ENCODE measurements at places on chromosomes 4 and X.

- DNase-seq: peak; percentile 47
Observed at GRCh38 chr4:56684320-56685050, 3.4 kb upstream of the HOPX start.

- no peak for DNase-seq
Observed at GRCh38 chrX:2266445-2267349, 234.1 kb downstream of the DHRSX start.

GRCh38 chr4:76898949-76899645, 1.2 kb upstream of the SOWAHB start:
- no peak for DNase-seq

DNA sequence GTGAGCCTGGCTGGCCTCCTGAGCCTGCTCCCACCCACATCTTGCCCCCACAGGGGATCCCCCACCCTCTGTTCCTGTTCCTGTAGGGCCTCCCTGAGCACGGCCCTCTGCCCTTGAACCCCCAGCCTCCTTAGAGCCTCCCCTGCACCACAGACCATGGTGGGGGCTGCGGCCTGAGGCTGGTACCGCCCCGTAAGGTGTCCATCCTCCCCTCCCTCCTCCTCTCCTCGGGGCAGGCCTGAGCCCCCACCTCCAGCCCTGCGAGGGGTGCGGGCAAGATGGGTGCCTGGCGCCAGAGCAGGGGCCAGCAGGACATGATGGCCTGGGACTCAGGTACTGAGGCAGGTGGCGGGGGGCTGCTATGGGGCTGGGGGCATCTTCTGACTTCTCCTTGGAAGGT, 28.4 kb upstream of the FGFR3 start:
- DNase-seq: no peak

GRCh38 chr4:40506492-40506891, 123.2 kb downstream of the RBM47 start:
- DNase-seq: no peak

GRCh38 chr4:69823481-69824186, 36.3 kb downstream of the SULT1E1 start:
- DNase-seq: no peak

- no peak for DNase-seq
Observed at GRCh38 chrX:124829930-124830329, 483.6 kb downstream of the SH2D1A start.

DNA sequence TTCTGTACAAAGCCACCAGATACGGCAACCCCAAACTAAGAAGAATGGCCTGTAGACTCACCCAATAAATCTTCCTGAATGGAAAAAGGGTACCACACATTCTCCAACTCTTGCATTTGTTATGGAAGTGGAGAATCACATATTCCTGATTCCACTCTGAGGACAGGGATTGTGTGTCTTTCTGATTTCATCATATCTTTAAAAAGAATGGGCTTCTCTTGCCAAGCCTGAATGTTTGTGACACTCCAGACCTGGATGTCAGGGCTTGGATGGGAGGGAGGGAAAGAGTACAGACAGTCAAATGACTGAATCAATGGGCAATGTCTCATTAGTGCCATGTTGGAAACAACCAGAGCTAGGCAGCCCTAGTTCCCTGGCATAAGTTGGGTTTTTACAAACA, 77.4 kb downstream of the PLAC1 start:
- no peak for DNase-seq

DNA sequence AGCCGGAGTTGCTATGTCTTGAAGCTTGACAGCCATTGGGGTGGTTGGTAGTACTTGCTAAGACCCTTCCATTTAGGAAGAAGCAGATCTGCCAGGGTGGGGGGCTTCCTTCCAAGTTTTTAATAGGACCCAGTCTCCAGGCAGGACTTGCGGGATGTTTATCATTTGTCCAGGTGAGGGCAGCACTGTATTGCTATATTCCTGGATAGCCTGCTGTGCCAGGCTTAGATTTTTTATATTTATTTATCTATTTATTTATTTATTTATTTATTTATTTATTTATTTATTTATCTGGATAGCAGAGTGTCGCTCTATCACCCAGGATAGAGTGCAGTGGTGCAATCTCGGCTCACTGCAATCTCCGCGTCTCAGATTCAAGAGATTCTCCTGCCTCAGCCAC, 87.4 kb upstream of the CT45A1 start:
- peak; percentile 19 for DNase-seq

GRCh38 chrX:147901461-147902126, 10.1 kb upstream of the FMR1 start:
- DNase-seq: no peak

DNA sequence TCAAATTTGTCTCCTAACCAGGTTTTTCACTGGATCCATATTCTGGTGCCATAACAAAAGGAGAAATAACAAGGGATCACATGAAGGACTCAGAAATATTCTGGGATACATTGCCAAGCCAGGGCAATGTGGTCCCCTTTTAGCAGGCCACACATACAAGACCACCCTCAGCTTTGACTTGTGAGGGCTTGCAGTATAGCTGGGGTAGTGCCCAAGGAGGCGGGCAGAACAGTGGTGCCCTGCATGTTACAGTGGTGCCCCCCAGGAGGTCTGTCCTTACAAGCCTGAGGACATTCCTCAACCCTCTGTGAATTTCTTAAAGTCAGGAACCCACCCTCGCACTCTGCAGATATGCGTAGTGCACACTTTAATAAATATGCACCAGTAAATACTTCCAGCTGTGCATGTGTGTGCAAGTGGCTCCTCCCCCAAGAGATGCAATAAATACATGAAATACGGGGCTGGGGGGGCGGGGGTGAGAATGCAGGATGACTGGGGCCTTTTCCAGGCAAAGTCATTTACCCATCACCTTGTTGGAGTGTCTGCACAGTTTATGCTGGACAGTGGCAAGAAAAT, 34.4 kb upstream of the TBL1X start:
- no peak for DNase-seq

DNA sequence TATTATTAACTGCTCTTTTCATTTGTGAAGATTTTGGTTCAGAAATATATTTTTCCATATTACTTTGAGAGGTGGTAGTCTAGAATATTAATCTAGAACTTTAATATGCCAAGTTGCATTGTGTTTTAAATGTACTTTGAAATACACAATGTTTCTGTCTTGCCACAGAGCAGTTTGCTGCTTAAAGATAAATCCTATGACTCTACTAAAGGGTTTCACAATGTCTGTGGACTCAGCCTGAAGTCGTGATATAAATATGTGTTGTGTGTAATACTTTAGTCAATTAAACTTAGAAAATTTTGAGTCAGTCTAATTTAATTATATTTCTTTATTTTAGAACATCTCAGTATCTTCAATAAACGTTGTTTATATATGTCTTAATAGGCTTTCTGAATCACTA, 1771.7 kb upstream of the PCDH7 start:
- DNase-seq: peak; percentile 0

- no peak for DNase-seq
Observed at GRCh38 chr4:2348786-2349185, 69.7 kb downstream of the ZFYVE28 start.

DNA sequence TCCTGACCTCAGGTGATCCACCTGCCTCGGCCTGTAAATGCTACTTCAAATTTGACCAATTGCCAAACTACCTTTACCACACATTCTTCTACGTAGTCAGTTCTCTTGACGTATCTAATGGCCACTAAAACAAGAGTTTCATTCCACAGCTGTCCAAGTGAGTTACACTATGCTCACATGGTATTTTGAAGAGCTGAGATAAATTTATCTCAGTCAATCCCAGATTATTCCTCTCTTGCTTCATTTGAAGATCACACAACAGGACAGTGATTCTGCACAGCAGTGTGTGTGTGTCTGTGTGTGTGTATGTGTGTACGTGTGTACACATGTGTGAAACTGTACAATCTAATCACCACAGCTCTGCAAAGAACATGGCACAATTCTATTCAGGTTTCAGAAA, 133.4 kb downstream of the APBB2 start:
- no peak for DNase-seq

GRCh38 chrX:42090395-42090794, 167.0 kb upstream of the CASK start:
- no peak for DNase-seq

- no peak for DNase-seq
Observed at GRCh38 chrX:154010330-154011087, 9.2 kb downstream of the IRAK1 start.

GRCh38 chr4:54726907-54727306, 69.2 kb downstream of the KIT start:
- no peak for DNase-seq

DNA sequence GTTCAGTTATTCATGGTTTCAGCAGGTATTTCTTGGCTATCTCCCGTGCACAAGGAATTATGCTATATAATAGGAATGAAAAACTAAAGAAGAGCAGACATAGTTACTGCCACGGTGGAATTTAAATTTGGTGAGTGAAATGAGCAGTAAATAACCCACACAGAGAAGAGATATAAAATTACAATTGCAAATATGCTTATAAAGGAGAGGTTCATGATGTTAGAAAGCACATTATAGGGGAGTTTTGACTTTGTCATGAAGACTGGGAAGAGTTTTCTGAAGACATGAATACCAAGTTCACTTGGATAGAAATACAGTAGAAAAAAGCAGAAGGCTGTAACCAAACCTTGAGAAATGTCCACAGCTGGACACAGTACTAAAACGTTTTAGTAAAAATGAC, 712.0 kb upstream of the AADAT start:
- DNase-seq: no peak

GRCh38 chr4:47933840-47934239, 19.5 kb upstream of the NFXL1 start:
- peak; percentile 41 for DNase-seq

- DNase-seq: no peak
Observed at GRCh38 chr4:130099105-130099504, 1003.2 kb downstream of the C4orf33 start.

DNA sequence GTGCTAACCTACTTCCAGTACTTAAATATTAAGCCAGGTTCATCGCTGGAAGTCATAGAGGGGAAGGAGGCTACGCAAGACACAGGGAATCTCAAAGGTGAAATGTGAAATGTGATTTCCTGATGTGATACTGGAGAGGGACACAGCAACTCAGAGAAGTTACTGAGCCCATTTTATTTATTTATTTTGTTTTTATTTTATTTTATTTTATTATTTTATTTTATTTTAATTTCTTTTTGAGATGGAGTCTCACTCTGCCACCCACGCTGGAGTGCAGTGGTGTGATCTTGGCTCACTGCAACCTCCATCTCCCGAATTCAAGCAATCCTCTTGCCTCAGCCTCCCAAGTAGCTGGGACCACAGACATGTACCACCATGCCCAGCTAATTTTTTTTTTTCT, 19.7 kb downstream of the CLRN2 start:
- no peak for DNase-seq

GRCh38 chr4:52248820-52249219, 197.7 kb downstream of the SPATA18 start:
- DNase-seq: no peak

GRCh38 chr4:74623041-74623440, 171.3 kb downstream of the BTC start:
- DNase-seq: peak; percentile 79

DNA sequence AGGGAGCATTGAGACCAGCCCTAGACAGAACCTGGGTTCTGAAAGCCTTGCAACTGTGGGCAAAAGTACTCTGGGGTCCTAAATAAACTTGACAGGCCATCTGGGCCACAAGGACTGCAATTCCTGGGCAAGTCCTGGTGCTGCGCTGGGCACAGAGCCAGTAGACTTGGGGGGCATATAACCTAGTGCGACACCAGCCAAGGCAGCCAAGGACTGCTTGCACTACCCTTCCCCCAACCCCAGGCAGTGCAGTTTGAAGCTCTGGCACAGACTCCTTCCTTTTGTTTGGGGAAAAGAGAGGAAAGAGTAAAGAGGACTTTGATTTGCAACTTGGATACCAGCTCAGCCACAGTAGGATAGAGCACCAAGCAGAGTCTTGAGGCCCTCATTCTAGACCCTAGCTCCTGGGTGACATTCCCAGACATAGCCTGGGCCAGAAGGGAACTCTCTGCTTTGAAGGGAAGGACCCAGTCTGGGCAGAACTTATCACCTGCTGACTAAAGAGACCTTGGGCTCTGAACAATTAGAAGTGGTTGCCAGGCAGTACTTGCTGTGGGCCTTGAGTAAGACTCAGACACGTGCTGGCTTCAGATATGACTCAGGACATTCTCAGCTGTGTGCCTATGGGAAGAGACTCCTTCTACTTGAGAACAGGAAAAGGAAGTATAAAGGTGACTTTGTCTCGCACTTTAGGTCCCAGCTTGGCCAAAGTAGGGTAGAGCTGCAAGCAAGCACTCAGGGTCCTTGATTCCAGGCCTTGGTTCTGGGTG, 522.8 kb downstream of the GLUD2 start:
- no peak for DNase-seq

- no peak for DNase-seq
Observed at GRCh38 chr4:57355101-57355665, 245.0 kb upstream of the IGFBP7 start.

DNA sequence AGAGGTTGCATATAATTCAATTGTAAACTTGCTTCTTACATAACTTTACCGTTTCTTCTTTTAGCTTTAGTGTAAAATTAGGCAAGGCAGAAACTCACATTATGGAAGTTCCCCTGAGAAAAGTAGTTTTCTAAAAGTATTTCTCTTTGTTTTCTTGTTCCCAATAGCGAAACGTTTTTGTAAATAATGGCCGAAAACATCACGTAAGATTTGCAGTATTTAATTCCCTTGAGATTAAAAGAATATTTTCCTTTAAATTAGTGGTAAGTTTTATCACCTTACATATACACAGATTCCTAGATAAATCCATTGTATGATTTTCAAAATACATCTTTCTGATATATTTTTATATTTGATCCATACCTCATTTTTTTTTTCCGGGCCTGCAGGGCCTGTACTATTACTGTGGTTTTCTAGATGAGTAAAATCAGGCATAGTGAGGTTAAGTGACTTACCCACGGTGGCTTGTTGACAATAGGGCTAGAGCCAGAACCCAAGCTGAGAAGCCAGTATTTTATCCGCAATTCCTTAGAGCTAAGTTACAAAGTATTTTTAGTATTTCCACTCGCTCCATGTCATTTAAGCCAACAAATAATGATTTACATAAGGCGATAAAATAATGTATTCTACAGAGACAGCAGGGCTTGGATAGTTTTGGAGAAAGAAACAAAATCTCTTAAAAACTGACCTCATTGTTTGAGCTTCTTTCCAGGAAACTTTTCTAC, 82.2 kb upstream of the VEGFC start:
- DNase-seq: no peak

DNA sequence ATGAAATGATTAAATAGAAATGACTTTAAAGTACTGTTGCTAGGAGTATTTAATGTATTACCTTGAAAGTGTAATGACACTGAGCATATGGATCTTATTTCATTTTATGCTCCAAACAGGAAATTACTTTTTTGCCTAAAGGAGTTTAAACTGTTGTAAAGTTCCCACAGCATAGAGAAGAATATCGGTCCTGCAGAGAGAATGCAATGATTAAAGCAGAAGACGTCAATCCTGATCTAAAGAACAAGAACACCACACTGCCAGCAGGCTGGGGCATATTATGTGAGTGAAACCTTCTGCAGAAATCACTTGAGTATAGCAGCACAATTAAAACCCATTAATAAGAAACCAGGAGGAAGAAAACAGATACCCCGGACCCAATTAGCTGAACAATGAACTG, 72.8 kb upstream of the CAMK2D start:
- no peak for DNase-seq

DNA sequence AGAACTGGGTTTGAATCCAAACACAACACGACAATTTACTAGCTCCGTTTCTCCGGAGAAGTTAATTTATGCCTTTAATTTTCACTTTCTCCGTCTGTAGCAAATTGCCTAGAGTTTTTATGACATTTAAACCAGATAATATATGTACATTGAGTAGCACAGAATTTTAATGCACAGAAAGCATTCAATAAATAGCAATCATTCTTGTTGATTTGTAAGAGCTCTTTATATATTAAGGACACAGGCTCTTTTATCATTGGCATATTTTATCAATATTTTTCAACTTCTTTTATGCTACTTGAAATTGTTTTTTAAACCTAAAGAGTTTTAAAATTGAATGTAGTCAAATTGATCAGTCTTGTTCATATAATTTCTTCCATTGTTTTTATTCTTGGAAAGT, 99.6 kb upstream of the PPP2R3B start:
- DNase-seq: no peak

Data from cardiac muscle cell (in vitro differentiated cells and primary cell).